ENCODE measurements at places on chromosomes 5 and 9.

DNA sequence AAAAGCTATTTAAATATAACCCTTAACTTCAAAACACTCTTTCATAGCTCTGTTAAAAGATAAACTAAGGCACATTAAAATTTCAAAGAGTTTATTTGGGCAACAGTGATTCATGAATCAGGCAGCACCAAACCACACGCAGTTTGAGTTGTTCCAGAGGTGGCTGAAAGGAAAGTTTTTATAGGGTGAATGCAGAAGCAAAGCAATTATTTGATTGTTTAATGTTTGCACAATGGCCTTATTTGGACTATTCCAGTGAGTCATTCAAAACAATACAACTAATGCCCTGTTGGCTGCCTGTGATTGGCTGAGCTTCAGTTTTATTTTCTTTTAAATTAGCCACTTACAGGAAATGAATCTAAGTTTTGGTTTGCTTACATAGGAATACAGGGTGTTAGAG is 125.3 kb downstream of the CEP120 start:
- no peak for DNase-seq

DNA sequence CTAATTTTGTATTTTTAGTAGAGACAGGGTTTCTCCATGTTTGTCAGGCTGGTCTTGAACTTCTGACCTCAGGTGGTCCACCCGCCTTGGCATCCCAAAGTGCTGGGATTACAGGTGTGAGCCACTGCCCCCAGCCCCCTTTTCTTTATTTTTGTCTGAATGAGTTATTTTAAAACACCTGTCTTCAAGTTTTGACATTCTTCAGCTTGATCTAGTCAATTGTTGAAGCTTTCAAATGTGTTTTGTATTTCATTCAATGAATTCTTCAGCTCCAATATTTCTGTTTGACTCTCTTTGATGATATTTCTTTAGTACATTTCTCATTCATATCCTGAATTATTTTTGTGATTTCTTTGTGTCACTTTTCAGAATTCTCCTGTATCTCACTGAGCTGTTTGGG is 486.2 kb downstream of the DMAC1 start:
- DNase-seq, result no peak

- no peak for DNase-seq
Observed at GRCh38 chr9:78103971-78104433, 72.4 kb upstream of the GNAQ start.

DNA sequence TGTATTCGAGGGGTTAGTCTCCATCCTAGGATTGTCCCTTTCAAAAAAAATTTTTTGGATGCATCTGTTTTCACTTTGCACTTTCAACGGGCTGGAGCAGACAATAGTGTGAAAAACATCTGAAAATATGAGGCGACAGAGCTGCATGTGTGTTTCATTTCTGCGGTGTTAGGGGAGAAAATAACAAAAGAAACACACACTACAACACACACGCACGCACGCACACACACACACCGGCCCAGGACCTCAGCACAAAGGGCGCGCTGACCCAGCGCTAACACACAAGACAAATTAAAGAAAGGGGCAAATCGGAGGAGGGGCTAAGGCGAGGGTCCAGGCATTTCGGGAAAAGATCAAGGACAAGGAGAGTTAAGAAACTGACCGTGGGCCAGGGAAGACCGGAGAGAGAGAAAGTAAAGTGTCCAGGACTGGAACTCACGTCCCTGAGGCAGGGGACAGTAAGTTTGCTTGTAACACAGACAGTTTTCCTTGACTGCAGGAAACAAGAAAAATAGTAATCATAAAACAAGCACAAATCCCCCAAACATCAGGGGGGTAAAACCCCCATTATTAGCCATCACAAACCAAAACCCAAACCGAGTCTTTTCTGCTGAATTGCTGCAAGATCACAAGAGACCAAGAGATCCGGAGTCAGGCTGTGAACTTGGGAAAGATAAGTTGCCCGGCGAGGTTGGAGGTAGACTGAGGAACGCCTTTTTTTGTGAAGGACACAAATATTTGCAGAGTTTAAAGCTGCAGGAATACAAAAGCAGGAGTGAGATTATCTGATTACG is 302.1 kb downstream of the PARP8 start:
- DNase-seq, result no peak

DNA sequence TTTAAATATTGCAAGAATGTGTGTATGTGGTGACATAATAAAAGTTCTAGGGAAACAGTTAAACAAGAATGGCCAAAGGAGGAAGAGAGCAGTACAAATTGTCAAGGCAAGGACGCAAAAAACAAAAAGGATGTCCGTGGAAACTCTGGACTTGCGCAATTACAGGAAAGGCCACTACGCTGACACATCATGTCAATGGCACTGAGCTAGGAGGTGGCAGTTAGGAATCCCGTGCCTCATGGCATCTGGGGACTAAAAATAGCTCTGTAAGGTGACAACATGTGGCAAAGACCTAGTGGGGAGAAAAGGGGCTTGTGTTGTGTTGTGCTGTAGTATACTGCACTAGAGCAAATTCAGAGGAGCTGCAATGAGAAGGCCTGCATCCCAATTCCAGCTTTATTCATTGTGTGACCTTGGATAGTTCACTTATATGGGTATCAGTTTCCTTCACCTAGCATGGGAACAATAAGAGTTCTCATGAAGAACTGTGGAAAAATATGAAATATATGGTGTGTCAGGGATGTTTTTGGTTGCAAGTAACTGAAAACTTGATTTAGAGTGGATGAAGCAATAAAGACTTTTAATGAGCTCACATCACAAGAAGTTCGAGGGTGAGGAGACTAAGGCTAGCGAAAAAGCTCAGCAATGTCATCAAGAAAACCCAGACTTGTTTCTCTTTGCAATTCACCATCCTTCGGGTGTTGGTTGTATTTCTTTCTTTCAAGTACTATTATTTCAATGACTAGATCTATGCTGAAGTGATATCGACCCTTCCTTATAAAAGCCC is 124.1 kb upstream of the STC2 start:
- DNase-seq, result no peak

DNA sequence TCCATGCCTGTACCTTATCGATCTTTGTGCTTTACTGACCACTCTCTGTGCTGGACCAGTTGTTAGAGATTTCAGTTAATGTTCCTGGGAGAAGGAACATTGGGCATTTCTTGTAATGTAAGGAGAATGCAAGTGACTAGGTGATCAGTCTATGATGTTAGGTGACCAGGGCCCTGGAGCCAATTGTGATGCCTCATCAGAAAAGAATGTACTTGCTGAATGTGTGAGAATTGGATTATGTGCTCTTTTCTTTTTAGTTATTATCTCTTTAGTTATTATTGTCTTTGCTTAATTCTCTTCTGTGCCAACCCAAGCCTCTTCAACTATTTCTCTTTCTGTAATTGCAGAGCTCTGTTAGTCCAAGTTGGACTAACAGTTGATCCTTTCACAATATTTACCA is 92.9 kb downstream of the LRRC70 start:
- DNase-seq, result no peak

- no peak for DNase-seq
Observed at GRCh38 chr9:101162231-101162630, 133.7 kb downstream of the PLPPR1 start.

- no peak for DNase-seq
Observed at GRCh38 chr5:105501315-105501714, 1938.7 kb upstream of the NUDT12 start.

DNA sequence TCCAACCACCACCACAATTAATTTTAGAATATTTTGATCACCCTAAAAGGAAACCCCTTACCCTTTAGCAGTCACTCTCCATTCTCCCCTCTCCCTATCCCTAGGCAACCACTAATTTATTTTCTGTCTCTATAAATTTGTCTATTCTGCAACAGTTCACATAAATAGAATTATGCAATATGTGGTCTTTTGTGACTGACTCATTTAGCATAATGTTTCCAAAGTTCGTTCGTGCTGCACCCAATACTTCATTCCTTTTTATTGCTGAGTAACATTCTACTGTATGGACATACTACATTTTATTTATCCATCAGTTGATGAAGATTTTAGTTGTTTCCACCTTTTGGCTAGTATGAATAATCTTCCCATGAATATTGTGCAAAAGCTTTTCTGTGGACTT is 18.2 kb upstream of the CDC20B start:
- no peak for DNase-seq

DNA sequence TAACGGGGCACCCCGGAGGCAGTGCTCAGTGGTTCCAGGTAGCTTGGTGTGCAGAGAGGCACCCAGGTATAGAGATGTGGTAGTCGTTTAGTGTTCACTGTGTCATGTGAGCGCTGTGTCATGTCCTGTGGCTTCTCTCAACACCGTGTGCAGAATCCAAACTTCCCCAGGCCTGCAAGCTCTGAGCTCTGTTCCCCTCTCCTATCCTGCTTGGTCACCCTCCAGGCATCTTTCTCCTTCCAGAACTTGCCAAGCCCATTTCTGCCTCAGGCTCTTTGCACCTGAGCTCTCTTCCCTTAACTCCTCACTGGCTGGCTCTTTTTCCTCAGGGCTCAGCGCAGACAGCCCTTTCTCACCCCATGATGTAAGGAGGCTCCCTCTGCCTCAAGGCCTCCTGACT is 64.8 kb downstream of the CARTPT start:
- DNase-seq, result no peak

DNA sequence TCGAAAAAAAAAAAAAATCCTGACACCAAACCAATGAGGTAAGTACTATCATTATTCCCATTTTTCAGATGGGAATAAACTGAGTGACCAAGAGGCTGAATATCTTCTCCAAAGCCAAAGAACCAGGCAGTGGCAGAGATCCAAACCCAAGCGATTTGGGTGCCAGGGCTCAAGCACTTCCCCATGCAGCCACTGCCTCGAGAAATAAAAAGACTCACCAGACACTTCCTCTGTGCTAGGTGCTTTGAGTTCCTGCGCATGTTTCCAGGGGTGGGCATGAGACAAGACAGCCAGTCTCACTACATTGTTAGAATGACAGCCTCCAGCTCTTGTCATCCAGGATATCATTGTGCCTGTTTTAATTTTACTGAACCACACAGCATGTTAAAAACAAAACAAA is 2.3 kb upstream of the RPL26L1 start:
- no peak for DNase-seq

- DNase-seq, result no peak
Observed at GRCh38 chr5:83364312-83365299, 106.9 kb upstream of the VCAN start.

DNA sequence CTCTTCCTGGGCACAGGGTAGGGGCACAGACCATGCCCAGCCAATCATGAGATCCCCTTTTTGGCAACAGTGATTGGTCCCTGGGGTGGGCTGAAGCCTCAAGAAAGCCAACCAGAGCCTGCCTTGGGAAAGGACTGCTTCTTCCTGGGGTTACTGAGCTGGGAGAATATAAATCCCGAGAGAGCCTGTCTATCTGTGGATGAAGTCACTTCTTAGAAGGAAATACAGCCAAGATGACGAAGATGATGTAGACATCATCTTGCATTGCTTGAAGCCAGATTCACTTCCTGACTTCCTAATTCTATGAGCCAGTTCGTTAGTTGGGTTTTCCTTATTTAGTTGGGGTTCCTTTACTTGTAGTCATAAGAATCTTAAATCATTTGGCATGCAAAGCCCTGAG is 50.1 kb upstream of the PWWP2A start:
- no peak for DNase-seq

DNA sequence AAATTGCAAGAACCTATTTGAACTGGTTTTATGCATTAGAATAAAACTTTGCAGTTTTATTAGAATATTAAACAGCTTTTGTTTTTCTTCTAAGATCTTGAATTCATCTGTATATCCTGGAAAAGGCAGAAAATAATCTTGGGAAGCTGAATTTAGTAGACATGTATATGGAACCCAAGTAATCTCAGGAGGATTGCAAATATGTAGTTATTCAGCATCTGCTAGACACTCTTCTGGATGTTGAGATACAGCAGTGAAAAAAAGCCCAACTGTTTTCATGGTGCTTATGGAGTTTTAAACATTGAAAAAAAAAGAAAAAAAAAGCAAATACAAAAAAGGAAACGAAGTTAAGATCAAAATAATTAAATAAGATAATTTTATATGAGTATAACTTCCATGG is 922.2 kb upstream of the SEMA6A start:
- DNase-seq, result no peak

DNA sequence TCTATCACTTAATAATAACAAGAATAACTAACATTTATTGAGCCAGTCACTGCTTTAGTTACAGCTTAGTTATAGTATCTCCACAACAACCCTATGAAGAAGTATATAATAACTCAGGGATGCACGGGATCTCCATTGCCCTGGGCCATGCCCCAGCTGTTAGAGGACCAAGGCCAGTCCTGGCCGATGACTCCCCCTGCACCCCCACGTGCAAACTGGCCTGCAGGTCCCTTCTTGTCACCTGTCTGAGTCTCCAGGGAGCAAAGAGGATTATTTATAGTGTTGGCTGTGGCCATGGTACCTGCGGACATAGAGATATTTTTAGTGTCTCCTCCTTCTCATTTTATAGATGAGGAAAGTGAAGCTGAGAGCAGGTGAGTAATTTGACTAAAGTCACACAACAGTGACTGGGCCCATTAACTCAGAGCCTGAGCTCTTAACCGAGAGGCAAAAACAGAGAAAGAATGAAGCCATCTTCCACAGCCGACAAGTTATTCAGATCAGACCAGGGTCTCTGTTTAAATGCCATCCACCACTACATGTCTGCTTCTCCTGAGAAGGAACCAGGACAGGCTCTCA is 94.4 kb downstream of the TMEM215 start:
- no peak for DNase-seq

GRCh38 chr5:78830528-78831046 is 154.5 kb downstream of the ARSB start:
- no peak for DNase-seq

- DNase-seq, result no peak
Observed at GRCh38 chr9:132054024-132054423, 25.6 kb downstream of the MED27 start.

DNA sequence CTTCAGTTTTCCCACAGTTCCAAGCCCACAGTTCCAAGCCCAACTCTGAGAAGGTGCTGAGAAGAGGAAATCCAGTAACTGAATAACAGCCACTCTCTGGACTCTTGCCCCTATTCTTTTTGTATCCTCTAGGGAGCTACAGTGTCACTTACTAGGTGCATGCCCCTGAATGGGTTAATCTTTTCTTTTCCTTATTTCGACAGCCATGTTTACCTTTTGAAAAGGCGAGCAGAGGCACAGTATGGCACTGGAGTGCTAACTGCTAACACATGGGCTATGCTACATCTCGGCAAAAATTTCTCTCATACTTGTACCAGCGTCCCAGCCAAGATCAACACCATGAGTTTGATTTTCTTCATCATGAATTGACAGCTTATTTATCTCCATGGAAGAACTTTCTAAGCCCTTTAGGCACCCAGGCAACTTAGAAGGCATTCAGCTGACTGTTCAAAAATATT is 222.6 kb downstream of the EBF1 start:
- no peak for DNase-seq

- no peak for DNase-seq
Observed at GRCh38 chr9:90394871-90395270, 247.8 kb downstream of the DIRAS2 start.
